ENCODE measurements at places on chromosomes 3 and 15.
A peak's percentile ranks its signal among the peaks of the same experiment; 100 is the strongest.

- peak; percentile 17 for DNase-seq
Measured at GRCh38 chr15:76866716-76867321, 38.3 kb downstream of the SCAPER start.

DNA sequence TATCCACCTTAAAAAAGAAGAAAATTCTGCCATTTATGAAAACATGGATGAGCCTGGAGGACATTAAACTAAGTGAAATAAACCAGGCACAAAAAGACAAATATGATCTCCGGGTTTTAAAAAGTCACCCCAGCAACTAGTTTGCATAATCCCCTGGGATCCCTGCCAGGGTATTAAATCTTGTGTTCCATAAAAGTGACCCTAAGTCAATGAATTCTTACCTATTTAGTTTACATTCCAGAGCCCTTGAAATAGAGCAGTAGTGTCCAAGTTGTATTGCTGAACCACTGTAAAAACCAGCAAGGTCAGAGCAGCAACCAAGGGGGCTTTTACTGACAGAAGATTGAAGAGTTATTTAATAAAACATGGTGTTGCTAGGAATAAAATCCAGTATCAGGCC lies 716.8 kb upstream of the BCHE start:
- no peak for DNase-seq

- DNase-seq = no peak
Measured at GRCh38 chr15:70385711-70386110, 288.0 kb upstream of the TLE3 start.

DNA sequence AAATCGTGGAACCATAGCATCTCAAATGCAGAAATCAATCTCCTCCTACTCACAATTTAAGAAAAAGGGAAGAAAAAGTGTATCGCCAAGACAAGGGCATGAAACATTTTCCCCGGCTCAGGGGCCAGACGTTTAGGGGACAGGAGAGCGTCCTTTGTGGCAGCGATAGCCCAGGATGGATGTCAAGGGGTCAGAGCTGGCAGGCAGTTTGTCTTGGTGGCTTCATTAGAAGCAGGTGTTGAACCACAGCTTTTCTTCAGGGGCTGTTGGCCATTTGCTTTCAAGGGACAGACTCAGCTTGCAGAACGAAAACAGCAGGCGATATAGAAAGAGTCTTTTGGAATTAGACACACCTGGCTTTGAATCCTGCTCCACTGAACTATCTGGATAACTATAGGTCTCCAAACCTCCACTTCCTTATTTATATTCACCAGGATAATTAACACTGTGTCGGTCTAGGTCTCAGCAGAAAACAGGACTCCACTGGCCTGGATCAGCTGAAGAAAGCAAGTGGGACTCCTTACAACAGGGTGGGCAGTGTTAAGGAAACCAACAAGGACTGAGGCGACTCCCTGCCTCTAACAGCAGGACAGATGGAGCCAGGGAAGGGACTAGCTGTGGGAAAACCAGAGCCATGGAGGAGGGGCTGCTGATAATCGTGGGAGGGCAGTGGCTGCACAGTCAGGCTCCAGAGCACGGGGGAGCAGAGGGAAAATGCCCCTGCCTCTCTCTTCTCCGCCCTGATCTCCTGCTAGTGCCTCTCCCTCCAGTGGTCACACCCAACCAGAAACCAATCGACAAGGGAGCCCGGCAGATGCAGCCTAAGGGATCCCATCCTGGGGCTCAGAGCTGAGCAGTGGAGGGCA lies 123.6 kb downstream of the LIPC start:
- no peak for DNase-seq

DNA sequence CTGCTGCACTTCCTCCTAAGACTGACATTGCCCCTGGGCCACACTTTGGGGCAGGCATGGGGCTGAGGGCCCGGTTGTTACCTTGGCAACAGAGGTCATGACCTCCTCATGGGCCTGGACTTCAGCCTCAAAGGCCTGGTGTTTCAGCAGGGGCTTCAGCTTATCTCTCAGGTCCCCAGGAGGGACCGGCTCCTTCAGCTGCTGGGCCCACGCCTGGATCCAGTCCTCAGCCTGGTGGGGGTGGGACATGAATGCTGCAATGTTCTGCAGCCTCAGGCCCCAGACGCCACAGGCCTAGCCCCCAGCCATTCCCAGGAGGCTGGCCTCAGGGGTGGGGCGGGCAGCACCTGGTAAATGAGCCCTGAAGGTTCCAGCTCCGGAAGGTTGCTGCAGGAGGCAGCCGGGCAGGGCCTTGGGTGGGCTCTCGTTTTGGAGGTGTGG lies 27.6 kb downstream of the SPTBN5 start:
- DNase-seq = no peak

GRCh38 chr15:87489456-87489855 lies 767.1 kb downstream of the NTRK3 start:
- no peak for DNase-seq

- no peak for DNase-seq
Measured at GRCh38 chr3:98962189-98962930, 60.9 kb upstream of the DCBLD2 start.

- no peak for DNase-seq
Measured at GRCh38 chr3:1600700-1601418, 497.8 kb upstream of the CNTN4 start.

- DNase-seq = no peak
Measured at GRCh38 chr3:63762180-63762579, 56.9 kb upstream of the C3orf49 start.

GRCh38 chr3:122315619-122316018 lies 9.4 kb upstream of the CSTA start:
- no peak for DNase-seq

- no peak for DNase-seq
Measured at GRCh38 chr15:32668942-32669341, 27.4 kb downstream of the SCG5 start.

DNA sequence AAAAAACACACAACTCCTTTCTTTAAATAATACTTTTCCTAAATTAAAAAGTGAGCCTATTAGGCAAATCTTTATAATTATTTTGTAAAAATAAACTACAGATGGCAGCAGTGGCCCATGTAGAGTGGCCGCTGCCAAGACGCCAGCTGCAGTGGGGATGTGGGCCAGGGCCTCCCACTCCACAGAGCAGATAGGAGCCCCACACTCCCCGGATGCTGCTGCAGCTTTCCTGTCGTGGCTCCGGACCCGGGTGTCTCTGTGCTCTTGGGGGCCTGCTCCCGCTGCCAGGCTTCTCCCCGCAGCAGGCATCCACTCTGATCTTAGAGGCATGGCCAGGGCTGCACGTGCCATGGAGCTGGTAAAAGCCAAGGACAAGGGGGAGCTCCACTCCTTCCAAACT lies 67.5 kb downstream of the PROS1 start:
- no peak for DNase-seq

DNA sequence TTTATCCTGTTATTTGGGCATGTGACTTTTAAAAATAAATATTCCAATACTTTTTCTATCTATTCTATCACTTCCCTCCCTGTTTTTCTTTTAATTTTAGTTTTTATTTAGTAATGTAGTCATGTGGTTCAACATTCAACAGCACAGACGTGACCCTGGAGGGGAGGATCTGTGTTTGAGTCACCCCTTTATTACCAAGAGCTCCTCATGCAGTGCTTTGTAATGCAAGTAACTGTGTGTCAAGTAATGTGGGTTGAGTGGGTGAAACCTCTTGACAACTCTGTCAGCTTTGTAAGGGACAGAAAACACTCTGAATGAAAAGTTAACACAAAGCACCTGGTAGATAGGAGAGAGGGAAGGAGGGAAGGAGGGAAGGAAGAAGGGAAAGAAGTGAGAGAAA lies 89.7 kb upstream of the FGF12 start:
- DNase-seq = no peak

DNA sequence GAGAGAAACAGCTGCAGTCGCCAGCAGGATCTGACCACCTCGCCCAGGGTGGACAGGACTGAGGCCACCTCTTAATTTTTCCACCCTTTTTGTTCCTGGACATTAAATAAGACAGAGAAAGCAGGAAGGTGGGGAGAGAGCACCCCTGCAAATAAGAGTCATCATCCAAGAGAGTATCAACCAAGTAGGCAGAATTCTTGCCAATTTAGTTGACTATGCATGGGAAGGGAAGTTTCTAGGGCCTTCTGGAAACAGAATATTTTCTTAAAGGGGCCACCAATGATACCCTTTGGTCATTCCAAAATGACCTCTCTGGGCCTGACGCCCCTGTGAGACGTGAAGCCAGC lies 136.2 kb downstream of the TJP1 start:
- no peak for DNase-seq
